Left cardiac atrium (tissue), 4 donors: ENCODE measurements at places on chromosomes 6 and 20.

DNA sequence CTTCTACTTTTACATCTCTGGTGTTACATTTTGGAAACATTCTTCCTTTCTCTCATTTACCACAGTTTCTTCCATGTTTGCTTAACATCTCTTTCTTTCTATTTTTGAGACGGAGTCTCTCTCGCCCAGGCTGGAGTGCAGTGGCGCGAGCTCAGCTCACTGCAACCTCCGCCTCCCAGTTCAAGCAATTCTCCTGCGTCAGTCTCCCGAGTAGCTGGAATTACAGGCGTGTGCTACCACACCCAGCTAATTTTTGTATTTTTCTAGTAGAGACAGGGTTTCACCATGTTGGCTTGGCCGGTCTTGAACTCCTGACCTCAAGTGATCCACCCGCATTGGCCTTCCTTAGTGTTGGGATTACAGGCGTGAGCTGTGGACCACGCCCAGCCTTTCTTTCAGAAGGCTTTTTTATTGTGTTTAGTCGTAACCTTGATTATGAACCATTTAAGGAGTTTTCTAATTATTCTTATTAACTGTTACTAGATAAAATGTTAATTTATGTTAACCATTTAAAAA lies 27.8 kb downstream of the MAP3K4 start:
- DNase-seq: no peak

GRCh38 chr6:44527181-44527580 lies 139.7 kb downstream of the CDC5L start:
- no peak for DNase-seq

DNA sequence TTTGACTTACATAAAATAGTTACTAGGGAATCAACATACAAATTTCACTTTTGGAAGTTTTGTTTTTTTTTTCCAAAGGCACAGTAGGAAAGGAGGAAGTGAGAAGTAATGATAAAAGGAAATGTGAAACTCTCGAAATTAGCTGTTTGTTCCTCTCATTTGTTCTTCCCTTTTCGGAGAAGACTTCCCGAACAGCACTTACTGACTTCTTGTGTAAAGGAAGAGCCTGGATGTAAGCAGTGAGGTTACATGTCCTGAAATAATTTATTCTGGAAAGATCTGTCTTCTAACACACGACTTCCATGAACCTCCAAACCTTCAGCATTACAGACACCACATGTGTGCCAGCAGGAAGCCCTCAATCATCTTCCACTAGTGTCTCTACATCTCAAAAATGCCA lies 59.1 kb downstream of the KIF16B start:
- DNase-seq: no peak

GRCh38 chr6:108796875-108797274 lies 51.3 kb upstream of the ARMC2 start:
- no peak for DNase-seq

GRCh38 chr20:8587251-8587650 lies 455.2 kb downstream of the PLCB1 start:
- DNase-seq: no peak

DNA sequence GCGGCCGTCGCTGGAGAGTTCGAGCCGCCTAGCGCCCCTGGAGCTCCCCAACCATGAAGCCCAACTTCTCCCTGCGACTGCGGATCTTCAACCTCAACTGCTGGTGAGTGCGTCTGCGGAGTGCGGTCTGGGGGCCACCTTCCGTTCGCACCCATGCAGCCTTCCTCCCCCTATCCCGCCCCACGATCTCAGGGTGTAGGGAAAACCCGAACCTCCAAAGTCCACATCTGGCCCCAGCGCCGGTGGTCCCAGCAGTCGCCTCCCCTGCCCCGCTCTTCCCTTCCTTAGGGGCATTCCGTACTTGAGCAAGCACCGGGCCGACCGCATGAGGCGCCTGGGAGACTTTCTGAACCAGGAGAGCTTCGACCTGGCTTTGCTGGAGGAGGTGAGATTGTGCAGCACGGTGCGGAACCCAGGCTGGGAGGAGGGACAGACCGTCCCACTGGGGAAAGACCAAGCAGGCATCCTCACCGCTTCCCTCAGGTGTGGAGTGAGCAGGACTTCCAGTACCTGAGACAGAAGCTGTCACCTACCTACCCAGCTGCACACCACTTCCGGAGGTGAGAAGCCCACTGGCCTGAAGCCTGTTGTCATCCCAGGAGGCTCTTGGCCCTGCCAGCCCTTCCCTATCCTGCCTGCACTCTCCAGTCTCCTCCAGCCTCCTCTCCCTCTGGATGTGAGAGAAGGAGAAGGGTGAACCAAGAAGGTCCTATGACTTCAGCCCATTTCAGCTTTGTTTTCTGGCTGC lies 719 bp downstream of the SMPD2 start:
- DNase-seq: peak; percentile 60

DNA sequence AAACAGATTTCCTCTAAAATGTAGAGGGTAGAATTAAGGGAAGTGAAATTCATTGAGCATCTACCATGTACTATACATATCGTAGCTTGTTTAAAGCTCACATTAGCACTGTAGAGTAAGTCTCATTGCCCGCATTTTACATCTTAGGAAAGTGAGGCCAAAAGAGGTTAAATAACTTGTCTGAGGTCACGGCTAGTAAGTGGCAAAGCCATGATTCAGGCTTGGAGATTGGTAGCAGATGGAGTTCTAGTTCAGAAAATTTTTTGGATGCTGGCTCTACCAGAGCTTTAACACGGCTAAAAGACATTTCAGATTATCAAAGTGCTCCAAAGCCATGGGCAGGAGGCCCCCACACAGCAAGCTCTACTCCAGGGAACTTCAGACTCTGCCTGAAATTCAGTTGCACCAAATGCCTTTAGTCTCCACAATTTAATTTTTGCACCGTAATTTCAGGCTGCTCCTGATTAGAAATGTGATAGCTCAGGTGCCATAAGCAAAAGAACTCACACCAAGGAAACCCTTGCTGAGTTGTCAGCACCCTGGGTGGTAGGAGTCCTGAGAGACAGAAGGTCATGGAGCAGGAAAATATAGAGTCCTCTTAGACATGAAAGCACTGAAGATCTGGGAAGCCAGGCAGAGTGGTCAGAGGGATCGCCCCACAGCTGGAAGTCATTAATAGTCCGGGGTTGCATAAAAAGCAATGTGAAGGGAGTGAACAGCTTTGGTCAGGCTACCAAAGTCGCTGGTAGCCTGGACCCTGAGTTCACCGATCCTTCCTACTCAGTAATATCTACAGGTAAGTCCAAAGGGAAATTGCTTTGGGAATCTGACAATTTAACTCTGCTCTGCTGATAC lies 55.2 kb upstream of the ASIP start:
- DNase-seq: no peak

DNA sequence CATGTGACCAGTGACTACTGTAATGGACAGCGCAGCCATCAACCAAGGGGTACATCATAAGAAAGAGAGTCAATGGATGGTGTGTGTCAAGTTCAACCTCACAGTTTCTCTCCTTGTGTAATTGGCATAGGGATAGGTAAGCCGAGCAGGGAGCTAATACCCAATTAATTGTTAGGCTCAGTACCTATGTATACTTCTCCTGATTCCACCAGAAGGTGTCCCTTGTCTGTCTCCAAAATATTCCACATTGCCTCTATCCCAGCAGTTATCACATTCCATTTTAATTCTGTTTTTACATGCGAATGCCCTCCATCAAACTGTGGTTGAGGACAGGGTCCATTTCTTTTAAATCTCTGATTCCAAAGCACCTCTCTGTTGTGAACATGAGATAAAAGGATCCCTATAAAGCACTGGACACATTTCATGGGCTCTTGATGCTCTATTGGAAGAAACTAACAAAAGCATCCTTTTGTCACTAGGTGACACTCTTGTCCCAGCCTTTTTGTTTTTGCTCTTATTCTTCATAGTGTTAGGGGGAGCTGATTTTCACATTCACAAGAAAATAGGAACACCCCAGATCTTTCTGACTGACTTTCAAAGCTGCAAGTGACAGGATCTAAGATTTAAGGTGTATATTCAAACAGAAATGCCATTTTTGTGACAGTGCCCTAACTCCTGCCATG lies 38.9 kb downstream of the FBXO9 start:
- no peak for DNase-seq

DNA sequence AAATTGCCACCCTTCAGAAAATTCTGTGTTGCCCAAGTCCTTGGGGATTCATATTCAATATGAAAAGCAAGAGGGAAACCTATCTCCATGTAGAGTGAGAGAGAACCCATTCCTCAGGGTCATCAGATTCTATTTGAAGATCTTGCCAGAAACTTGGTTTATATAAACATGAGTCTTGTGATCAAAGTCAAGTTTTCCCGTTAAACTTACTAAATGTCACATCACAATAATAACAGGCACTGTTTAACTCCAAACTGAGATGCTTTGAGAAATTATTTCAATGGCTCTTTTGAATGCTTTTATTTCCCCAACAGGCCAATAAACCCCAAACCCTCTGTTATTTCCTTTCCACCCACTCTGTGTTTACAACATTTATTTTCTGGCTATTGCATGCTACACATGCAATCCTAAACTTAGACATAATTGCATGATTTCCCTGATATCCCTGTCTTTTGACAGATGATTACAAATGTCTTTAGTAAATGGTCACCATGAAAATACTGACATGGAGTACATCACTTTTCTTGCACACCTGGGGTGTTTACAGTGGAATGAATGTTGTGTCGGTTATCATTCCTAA lies 31.1 kb upstream of the SSTR4 start:
- no peak for DNase-seq

- no peak for DNase-seq
These were observed 165.4 kb upstream of the BTBD3 start for GRCh38 chr20:11752336-11752735.

DNA sequence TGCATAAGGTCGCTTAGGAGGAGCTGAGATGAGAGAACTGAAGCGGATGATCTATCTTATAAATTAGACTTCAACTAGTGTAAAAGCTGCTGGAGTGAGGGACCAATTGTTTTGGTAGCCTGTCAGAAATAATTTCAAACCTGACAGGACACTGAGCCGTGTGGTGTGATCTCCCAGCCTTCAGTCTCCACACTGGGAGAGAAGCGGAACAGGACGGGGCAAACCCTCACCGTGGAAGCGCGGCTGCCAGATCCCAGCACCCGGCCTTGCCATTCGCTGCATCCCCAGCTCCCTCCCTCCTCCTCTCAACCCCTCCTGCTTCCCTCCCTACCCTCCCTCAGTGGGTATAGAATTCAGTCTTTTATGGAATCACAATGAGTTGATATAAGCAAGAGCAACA lies 900.1 kb upstream of the SLC35B3 start:
- DNase-seq: no peak

GRCh38 chr20:4150070-4150441 lies 134.7 kb upstream of the RNF24 start:
- no peak for DNase-seq

- no peak for DNase-seq
These were observed 6.0 kb downstream of the CNPY3 start for GRCh38 chr6:42935322-42935721.

GRCh38 chr6:96834070-96834469 lies 3.2 kb downstream of the GPR63 start:
- no peak for DNase-seq
